ENCODE measurements at places on chromosomes 1 and 21. TPM values are rescaled to one million over a fixed set of nuclear protein-coding genes. Genes with fewer than 3 reads are reported as not detected.

Gene HUNK
- total RNA-seq, result 5.9 TPM

GRCh38 chr21:45292399-45293219 lies 4.9 kb upstream of the POFUT2 start:
- DNase-seq, result peak; percentile 86

DNA sequence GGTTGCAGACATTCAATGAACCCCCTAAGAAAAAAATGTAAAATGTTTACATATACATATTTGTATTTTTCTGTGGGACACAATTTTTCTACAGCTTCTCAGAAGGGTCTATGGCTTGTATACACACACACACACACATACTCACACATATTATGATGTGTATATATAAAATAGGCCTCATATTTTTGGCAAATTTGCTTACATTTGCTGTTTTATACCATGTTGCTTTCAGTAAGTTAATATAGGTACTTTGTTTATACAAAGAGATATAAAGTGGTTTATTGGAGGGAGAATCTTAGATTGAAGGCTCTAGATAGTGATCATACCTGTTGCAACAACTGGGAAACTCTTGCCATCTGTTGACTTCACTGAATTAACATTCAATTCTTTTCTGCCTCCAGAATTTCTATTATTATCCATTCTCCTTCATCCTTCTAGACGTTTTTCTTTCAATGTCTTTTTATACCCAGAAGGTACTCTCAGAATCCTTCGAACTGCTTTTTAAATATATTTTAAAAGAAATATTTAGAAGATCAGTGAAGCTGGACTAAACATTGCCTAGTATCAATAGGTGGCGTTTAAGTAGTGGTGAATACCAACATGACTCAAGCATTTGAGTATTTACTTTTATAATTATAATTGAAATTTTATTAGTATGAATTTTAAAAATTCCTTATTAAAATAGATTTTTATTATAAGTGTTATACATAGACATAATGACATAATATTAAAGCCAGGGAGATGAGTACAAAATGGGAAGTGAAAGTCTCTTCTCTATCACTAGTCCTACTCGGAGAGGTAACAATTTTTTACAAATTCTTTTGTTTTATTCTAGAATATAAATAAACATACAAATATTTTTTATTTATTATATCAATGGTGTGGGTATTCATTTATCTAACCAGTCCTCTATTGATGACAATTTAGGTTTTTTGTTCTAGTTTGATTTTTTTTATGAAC lies 10.2 kb downstream of the CD55 start:
- DNase-seq, result no peak

DNA sequence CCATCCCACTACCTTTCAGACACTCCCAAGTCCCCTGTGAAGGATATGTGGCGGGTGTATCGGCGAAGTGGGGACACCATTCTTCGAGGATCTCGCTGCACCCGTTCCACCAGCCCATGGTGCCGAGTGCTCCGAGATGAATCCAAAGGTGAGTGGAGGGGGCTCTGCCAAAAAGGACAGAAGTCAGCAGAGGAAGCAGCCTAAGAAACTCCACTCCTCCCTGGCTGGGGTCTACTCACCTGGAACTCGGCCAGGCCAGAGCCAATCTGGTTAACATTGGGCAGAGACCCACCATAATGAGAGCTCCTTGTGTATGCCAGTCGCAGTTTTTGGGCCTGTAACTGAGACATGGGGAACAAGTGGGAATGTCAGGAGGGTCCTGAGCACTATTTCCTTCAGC lies 3.6 kb downstream of the CRTC2 start:
- no peak for DNase-seq

- peak; percentile 70 for DNase-seq
Measured at GRCh38 chr1:248807067-248807737, 18.5 kb downstream of the SH3BP5L start.

- no peak for DNase-seq
Measured at GRCh38 chr1:202045705-202046104, 35.3 kb downstream of the ELF3 start.

- peak; percentile 78 for DNase-seq
Measured at GRCh38 chr1:2799811-2800663, 1.5 kb downstream of the TTC34 start.

DNA sequence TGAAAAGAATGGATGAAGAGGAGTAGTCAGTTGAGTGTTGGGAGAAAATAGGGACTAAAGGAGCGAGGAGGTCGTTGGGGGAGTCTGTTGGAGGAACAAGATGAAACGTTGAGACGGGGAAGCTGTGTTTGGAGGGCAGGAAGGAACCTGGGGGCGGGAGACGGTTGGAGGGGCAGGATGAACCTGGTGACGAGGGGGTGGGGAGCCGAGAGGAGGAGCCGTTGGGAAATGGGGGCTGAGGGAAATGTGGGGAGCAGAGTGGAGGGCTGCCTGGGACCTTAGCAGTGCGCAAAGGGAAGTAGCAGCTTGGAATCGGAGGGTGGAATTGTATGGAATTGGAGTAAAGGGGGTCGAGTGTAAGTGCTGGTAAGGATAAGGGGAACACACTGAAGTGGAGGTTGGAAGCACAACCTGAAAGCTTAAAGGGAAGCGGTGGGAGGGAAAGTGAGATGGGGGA lies 630 bp downstream of the MTF2 start:
- DNase-seq, result peak; percentile 62

DNA sequence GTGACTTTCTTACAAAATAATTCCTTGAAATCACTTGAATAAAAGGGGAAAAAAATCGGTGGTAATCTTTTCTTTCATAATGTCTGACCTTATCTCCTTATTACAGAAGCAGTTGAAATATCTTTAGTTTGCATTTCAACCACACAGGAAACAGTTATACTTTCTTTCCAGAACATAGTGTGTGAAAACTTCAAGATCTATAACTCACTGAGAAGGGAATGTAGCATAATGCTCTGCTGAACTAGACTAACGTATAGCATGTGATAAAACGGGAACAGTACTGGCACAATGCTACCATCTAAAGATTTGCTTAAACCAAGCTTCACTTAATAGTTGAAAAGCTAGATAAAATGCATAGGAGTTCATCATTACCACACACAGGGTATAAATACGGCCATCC lies 45.0 kb downstream of the VAV3 start:
- no peak for DNase-seq

DNA sequence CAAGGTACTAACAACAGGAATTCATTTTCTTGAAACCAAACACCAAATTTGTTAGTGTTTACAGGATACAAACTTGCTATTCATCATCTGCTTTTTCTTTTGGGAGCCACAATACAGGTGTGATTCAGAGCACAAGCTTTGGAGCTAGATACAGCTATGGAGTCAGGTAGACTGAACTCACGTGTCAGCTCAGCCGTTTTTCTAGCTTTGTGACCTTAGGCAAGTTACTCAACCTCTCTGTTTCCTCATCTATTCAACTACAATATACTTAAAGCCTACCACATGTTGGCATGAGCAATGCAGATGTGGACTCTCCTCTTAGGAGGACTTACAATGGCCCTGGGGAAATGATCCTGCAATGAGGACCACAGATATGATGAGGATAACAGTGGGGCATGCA lies 6.3 kb downstream of the HTR1D start:
- no peak for DNase-seq

DNA sequence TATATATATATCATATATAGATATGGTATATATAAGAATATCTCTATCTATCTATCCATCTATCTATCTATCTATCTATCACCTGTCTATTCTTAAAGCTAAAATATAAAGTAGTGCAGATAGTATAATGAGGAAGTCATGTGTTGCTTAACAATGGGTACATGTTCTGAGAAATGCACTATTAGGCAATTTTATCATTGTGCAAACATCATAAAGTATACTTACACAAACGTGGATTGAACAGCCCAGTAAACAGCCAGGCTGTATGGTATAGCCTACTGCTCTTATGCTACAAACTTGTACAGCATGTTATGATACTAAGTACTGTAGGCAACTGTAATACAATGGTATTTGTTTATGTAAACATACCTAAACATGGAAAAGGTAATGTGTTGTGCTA lies 621.0 kb upstream of the NCAM2 start:
- no peak for DNase-seq
